ENCODE measurements at places on chromosomes 7 and 10.

- DNase-seq: no peak
Measured at GRCh38 chr10:73597346-73597745, 6.2 kb upstream of the USP54 start.

DNA sequence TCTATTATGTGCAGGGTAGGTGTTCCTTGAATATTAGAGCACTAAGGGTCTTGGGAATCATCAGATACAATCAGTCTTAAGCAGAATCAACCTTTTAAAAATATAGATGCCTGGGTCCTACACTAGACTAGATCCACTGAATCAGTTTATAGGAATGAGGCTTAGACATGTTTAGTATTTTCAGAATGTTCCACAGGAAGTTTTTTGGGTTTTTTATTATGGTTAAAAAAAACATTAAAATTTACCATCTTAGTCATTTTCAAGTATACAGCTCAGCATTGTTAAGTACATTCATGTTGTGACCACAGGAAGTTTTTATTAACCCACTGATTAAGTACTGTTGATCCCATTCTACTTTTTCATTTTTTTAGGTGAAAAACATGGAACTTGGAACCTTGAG lies 135.7 kb downstream of the LCOR start:
- DNase-seq: no peak

DNA sequence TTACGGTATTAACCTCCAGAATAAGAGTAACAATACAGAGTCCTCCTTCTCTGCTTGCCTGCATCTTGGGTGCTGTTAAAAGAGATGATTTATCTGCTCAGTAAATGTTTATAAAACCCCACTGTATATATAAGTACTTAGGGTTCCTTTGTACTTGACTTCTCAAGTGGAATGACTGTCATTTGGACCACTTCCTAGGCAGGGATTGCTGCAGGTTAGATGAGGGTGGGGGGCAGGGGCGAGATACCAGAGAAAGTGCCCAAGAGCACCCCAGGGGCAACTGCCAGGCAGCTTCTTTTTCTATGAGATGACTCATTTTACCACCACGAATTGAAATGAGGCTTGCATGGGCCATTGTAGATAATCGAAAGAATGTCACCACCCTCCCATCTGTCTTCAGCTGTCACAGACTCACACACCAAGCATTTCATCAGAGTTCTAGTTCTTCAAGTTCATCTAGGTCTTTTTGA lies 421.9 kb upstream of the GALNT17 start:
- no peak for DNase-seq

DNA sequence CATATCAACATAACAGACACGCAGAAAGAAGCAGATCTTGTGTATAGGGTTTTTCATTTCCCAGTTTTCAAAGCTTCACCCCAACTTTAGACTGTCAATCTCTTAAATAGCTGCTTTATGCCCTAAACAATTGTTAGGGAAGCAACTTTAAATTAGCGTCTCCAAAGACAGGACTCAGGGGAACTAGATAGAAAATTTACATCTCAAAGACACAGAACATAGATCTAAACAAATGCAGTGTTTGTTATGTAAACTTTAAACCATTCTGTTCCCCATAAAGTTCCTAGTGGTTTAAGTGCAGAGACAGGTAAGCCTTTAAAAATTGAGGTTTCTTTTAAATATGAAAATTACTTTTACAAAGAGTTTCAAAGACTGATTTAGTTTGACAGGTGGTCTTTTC lies 379.2 kb upstream of the GHITM start:
- no peak for DNase-seq

- no peak for DNase-seq
Measured at GRCh38 chr7:94442639-94443038, 47.9 kb downstream of the COL1A2 start.

DNA sequence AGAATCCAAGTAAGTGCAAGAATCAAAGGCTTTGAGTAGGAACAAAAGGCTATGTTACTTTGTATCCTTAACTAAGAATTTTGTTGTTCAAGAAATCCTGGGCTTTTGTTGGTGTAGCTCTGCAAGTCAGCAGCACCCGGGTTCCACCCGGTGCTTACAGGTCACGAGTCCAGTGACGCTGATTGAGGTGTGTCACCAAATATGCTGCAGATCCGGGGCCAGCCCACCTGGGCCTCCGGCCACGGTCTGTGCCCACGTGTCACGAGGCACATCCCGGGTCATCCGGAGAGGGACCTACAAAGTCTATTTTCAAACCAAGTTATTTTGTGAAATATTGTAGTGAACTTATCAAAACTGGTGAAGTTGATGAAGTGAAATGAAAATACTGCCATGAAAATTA lies 103.1 kb downstream of the MGMT start:
- DNase-seq: no peak

DNA sequence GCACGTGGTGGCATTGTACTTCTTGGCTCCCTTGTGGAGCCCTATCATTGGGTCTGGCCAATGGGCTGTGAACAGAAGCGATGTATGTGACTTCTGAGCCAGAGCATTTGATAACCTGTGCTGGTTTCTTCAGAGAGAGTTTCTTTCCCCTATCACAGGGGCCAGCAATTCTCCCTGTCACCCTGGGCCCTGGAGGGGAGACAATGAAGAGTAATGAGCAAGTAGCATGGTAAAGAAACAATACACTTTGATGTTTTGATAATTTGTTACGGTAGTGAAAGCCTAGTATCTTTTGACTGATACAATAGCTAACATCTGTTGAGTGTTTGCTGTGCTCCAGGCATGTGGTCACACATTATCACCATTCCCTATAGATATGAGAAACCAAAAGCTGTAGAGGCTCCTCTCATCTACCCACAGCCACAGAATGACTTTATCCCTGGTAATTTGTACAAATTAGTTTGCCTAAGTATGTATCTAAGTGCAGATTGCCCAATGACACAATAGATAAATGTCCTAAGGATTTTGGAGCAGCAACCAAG lies 113.4 kb upstream of the SVIL start:
- DNase-seq: no peak

DNA sequence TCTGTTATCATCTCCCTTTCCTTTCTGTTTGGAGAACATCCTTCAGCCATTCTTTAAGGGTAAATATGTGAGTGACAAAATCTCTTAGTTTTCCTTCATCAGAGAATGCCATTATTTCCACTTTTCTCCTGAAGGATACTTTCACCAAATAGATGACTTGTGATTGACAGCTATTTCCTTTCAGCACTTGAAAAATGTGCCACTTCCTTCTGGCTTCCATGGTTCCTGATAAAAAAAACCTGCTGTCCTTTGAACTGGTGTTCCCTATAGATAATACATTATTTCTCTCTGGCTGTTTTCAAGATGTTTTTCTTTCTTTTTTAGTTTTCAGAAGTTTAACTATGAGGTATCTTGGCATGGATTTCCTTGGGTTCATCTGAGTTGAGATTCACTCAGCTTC lies 79.7 kb downstream of the TBXAS1 start:
- no peak for DNase-seq

- DNase-seq: no peak
Measured at GRCh38 chr7:23292623-23293022, 6.5 kb upstream of the MALSU1 start.

GRCh38 chr10:86149257-86149656 lies 217.3 kb downstream of the GRID1 start:
- no peak for DNase-seq

DNA sequence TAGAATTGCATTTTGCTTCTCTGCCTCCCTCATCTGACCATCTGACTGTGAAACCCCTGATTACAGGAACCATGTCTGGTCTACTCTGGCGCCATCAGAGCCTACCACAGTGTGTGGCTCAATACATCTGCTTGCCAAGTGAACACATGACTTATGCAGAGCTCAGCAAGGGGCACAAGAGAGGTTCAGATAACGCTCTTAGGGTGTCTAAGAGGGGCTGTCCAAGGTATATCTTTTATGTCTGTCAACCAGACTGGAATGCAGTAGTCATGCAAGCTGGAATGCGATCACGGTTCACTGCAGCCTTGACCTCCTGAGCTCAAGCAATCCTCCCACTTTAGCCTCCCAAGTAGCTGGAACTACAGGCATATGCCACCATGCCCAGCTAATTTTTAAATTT lies 10.3 kb upstream of the RRP12 start:
- DNase-seq: no peak

GRCh38 chr10:38007991-38008390 lies 2.5 kb upstream of the ZNF33A start:
- no peak for DNase-seq

GRCh38 chr10:43928425-43928968 lies 279.8 kb upstream of the ZNF32 start:
- DNase-seq: no peak

DNA sequence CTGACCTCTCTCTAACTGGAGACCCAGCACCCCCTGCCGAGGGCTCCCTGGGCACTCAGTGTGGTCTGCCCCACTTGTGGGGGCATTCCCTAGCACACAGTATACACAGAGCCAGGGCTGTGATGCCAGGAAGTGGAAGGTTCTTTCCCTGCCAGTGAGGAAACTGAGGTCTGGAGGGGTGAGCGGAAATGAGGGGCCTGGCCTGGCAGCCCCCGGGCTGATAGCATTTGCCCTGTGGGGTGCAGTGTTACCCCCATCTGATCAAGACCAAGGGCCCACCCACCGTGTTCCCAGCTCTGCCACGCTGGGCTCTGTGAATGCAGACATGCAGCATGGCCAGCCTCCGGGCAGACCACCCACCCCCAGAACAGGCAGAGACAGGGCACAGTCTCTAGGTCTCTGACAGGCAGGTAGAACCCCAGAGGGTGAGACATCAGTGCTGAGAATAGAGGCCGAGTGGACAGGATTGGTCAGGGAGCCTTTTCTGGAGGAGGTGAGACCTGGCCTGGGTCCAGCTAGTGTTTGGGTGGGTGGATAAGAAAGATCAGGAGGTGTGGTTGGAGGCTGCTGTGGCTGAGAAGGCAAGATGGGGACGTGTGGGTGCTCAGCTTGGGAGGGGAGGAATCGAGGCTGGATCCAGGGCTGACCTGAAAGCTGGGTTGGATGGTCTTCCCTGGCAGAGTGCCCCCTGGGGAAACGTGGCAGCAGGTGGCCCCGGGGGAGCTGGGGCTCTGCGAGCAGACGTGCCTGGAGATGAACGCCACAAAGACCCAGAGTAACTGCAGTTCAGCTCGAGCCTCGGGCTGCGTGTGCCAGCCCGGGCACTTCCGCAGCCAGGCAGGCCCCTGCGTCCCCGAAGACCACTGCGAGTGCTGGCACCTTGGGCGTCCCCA lies 10.8 kb upstream of the ZNF862 start:
- no peak for DNase-seq

DNA sequence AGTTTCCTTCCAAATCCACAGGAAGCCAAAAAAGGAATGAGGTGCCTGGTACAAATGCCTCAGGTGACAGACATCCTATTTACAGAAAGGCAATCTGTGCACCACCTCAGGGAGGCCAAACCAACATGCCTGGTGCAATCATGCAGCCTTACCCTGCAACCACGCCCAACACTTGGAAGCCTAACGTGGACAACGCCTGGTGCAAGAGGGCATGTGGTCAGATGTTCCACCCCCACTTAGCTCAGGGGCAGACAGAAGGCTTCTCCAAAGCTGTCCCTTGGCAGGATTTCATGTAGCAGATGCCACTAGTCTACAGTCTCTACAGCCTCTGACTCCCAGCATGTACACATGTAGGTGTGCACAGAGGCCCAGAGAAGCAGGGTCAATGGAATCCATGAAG lies 89.5 kb downstream of the KCNMA1 start:
- DNase-seq: no peak

DNA sequence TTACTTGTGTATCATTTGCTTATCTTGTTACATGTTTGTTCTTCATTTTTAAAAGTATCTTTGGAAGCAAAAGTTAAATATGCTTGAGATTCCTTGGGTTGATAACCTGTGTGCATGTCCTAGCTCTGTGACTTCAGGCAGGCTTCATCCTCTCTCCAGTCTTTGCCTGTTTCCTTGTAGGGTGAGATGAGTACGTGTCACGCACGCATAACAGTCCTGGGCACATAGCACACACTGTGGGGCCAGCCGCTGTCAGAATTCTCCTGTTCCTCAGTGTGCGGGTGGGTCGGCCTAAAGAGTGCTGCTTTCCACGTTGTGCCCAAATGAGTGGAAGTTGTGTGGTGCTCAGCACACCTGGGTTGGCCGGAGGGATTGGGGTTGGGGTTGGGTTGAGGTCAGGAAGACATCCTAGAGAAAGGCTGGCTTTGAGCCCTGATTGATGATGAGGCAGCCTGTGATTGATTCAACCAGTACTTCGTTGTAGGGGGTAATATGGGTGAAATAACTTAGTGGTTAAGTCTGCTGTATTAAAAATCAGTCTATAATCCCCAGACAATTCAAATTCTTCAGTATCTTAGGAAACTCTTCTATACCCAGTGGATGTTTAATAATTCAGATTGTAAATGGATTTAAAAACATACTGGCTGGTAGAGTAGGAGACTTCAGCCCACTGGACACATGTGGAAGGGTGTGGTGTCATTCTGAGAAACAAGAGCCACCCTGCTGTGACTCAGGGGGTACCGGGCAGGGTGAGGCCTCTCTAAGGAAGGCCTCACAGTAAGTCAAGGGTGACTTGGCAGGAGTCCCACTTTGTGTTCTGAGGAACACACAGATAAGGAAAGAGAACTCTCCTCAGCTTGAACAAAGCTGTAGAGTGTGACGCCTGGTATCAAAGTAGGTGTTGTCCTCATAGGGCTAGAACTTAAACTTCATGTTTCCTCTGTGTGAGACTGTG lies 54.8 kb downstream of the DAGLB start:
- DNase-seq: no peak

- no peak for DNase-seq
Measured at GRCh38 chr10:12241810-12242529, 46.0 kb downstream of the CDC123 start.

GRCh38 chr10:10508211-10508610 lies 509.5 kb upstream of the CELF2 start:
- DNase-seq: no peak

- DNase-seq: no peak
Measured at GRCh38 chr7:15686295-15686956, at the start of gene MEOX2. TSS of gene MEOX2 (minus strand) at chr7:15686683. CDS start at chr7:15686402, 281 bp downstream.

DNA sequence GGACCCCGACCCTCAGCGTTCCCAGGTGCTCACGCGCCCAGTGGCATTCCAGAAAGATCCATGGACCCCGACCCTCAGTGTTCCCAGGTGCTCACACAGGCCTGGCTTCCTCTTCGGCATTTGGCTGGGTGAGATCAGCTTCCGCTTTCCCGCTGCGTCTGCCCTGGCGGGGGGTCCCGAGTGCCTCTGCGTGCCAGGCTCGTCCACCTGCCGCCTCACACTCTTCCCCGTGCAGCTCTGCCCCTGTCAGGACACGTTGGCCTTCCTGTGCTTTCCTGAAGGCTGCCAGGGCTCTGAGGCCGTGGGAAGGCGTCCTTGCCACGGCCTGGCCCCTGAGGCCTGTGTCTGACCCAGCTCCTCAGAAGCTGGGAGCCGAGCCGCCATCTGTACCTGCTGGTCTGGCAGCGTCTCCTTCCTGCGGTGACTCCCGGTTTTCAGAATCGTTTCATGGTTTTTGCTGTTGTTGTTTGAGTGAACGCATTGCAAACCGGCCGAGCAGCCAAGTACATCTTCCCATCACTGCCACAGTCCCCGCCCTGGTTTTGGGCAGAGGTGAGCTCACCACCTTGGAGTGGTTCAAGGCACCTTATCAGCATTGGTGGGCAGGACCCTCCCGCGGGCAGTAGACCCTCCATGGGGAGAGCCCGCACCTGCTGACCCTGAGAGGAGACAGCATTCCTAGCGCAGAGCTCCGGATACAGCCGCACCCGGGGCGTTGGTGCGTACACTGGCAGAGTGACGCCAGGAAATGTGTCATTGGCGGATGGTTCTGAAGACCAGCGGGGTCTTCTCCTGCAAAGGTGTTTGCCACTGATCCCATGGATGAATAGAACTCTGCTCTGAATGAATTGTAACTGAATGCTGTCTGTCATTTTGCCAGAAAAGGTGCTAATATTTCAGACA lies 17.4 kb downstream of the NKX6-2 start:
- no peak for DNase-seq
